ENCODE measurements at places on chromosomes 3 and 15.

- no peak for DNase-seq
Measured at GRCh38 chr3:23649448-23649847, 156.3 kb upstream of the UBE2E1 start.

DNA sequence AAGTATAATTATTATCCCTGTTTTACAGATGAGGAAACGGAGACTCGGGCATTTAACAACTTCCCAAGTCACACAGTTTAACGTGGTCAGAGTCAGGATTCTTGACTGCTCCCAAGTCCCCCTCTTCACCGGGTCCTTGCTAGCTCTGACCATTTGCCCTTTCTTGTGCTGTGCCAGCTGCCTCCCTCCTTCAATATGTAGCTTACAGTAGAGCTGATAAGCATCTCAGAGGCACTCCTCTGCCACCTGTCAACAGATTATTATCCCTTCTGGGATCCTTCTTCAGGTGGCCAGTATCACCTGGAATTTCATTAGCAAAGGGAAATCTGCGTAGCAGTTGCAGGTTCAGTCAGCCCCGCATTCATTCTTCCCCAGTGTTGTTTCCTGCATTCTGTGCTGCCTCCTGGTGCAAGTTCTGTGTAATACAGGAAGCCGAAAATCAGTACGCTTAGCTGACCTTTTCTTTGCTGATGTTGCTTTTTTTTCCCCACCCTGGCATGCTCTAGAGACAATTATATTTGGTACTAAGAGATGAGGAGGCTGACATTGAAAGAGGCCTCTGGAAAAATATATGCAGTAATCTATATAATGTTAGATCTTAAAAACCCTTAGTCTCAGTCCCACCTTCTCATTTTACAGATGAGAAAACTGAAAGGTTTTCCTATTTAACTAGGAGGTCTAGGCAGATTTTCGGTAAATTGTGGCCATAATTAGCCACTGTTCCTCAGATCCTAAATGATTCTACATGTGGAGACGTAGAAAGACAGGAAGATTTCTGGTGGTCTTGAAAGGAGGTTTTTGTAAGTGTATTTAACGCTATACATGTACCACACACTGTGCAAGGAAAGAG, 24.8 kb downstream of the TMOD2 start:
- DNase-seq = no peak

DNA sequence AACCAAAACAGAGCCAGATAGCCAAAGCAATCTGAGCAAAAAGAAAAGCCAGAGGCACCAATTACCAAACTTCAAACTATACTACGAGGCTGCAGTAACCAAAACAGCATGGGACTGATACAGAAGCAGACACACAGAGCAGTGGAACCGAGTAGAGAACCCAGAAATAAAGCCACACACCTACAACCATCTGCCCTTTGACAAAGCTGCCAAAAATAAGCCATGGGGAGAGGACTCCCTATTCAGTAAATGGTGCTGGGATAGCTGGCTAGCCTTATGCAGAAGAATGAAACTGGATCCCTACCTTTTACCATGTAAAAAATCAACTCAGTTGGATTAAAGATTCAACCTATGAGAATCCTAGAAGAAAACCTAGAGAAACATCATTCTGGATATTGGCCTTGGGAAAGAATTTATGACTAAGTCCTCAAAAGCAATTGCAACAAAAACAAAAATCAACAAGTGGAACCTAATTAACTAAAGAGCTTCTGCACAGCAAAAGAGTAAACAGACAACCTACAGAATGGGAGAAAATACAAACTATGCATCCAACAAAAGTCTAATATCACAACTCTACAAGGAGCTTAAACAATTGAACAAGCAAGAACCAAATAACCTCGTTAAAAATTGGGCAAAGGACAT, 95.1 kb downstream of the APBA2 start:
- DNase-seq = no peak

- DNase-seq = no peak
Measured at GRCh38 chr3:197508461-197508860, 47.3 kb downstream of the BDH1 start.
